Neural crest cell (in vitro differentiated cells): ENCODE measurements at places on chromosomes 2 and 18. TPM values are rescaled to one million over a fixed set of nuclear protein-coding genes. Genes with fewer than 3 reads are reported as not detected.

GRCh38 chr2:144681389-144681788, 161.5 kb upstream of the ZEB2 start:
- no peak for DNase-seq

DNA sequence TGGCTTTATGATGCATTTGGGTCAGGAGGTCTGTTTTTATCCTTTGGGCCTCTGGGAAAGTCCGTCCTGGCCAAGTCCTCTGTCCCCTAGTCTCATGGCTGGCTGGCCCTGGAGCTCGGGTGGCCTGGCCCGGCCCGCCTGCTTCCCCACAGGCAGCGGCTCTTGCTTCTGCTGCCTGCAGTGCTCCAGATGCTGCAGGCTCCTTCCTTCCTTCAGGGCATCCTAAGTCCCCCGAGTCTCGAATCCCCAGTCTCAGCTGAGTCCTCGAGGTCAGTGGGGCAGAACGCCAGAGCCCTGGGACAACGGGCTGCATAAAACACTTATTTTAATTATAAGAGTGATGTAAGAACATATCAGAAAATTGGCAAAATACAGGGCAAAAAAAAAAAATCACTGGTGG, 71.2 kb downstream of the HPCAL1 start:
- DNase-seq, result no peak

DNA sequence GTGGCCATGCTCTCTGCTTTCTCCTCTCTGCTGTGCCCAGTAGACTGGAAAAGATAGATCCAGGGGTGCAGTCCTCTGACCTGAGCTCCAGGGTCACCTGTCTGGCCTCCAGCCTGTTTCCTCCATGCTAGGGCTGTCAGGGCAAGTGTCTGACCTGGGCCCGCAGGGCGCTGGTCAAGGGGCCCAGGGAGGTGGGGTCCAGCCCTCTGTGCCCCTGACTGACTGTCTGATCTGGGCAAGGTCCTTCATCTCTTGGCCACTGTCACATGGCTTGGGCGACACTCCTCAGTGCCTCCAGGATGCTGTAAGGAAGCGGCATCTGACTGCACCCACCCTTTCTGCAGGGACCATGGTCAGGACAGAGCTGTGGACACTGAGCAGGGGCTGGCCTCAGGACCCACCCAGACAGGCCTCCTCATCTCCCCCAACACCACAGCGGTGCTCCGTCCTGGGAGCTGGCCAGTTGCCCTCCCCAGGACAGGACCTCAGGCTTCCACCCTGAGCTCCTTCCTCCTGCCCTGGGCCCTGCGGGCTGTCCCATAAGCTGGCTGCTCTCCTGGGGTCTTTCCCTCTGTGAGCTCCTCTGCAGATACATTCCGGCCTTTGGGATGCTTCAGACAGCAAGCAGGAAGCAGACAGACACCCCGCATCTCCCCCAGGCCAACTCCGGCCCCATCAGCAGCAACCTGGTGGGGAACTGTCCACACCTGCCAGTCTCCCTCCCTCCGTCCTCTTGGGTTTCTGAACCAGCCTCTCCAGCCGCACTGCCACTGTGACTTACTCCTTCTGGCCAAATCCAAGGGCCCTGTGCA, 21.2 kb upstream of the ALPI start:
- DNase-seq, result no peak

- no peak for DNase-seq
Observed at GRCh38 chr2:165811592-165812370, 17.7 kb upstream of the GALNT3 start.

DNA sequence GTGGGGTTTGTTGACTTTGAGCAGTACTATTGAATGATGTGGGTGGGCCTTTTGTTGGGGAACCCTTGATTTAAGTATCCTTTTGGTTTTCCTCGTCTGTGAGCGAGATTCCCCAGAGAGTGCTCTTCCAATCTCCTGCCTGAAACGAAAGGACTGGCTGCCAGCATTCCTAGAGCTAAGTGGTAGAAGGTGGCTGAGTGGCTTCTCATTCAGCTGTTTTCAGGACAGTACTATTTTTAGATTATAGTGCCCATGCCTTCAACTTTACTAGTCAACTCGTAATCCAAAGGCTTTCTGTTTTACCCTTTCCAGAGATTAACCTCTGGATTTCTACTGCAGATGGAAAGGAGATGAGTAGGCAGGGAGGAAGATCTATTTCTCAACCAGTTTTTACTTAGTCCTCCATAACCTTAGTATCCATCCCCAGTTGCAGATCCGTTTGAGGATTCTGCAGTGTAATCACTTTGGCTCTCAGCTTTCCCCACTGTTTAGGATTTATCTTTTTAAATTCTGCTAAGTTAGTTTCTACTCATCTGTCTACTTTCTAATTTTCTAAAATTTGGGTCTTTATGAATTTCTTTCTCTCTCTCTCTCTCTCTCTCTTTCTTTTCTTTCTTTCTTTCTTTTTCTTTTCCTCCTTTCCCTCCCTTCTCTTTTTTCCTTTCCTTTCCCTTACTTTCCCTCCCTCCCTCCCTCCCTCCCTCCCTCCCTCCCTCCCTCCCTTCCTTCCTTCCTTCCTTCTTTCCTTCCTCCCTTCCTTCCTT, 9.2 kb downstream of the SLC4A1AP start:
- no peak for DNase-seq

DNA sequence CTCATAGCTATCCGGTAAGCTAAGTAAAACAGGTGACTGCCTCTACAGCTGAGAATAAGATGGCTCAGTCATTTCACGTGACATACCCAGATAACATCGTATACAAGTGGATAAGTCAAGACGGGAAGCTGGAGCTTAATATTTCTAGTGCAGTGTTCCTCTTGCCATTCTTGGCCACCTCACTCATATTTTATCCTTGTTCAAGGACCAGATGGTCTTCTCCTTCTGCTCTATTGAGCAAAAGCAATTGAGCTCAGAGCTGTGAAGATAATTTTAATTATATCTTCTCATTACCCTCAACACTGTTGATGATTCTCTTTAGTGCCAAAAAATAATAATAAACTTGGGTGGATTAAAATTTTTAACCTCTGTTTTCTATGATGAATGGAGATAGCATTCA, 201.1 kb downstream of the DCC start:
- DNase-seq, result no peak

GRCh38 chr2:172072303-172072702, 13.0 kb upstream of the DLX1 start:
- DNase-seq, result no peak

DNA sequence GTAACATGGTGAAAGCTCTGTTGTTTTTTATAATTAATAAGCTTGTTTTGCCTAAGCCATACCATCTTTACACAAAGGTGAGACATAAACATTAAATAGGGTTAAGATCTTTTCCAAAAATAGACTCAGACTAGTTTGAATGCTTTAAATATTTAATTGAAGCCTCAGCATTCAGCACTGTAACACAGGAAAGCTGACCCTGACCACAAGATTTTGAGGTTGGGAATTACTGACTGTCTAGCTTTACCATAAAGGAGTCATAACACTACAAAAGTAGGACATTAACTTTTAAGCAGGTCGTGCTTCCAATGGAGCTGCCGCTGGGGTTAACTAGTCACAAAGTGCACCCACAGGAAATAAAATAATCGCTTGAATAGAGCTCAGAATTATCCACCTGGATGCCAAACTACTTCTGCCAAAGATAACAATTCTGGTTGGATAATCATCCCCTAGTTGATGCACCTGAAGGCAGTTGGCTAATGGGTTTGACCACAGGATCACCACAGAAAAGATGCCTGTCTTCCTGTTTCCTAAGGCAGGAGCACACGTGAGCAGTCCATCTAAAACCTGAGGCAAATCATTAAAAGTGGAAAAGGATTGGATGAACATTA, 106.2 kb downstream of the COBLL1 start:
- DNase-seq, result no peak

DNA sequence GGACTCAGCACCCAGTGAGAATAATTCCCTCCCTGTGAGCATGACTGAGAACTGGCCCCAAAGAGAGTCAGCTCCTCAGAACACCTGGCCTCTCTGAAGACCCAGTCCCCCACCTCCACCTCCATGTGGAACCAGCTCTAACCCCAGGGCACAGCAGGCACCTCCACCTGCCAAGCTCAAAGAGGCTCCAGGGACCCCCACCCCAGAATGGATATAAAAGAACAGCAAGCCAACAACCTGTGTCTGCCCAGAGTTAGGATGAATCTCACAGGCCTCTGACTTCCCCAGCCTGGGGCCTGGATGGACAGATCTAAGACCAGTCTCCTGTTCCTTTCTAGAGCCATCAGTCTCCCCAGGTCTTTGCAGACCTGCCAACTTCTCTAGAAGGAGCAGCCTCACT, 498.5 kb downstream of the EIPR1 start:
- DNase-seq, result no peak

GRCh38 chr2:165494573-165494972, 25.1 kb downstream of the CSRNP3 start:
- no peak for DNase-seq

DNA sequence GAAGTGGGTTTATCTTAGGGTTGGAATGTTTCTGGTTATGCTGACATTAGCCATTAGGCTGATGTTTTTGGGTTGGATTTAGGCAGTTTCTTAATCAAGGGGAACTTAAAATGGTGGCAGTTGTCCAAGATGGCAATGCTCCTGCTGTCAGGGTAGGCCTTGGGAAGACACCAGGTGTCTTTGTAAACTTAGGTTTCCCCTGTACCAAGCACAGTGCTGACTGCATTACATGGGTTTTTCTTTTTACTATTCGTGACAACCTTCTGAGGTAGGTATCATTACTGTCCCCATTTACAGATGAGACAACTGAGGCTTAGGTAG, 528 bp upstream of the ATG16L1 start:
- DNase-seq, result no peak

GRCh38 chr2:105497094-105497493, 98.2 kb upstream of the FHL2 start:
- no peak for DNase-seq

GRCh38 chr2:29492701-29493100, 377.5 kb downstream of the CLIP4 start:
- DNase-seq, result no peak

- no peak for DNase-seq
Observed at GRCh38 chr2:207830778-207831438, 61.2 kb upstream of the FZD5 start.

DNA sequence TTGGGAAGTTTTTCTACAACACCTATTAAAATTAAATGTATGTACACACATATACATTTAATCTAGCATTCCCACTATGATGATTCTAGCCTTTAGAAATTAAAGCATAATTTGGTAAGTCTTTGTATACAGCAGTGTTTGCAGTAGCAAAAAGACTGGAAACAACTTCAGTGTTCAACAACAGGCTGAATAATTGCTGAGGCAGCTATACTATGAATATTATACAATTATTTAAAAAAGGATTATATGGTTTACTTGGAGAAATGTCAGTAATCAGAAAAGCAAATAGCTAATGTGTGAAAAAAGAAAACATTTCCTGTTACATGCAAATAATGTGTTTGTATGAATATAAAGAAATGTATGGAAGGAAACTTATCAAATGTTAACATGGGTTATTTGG, 1.4 kb upstream of the ZNF638 start:
- no peak for DNase-seq

DNA sequence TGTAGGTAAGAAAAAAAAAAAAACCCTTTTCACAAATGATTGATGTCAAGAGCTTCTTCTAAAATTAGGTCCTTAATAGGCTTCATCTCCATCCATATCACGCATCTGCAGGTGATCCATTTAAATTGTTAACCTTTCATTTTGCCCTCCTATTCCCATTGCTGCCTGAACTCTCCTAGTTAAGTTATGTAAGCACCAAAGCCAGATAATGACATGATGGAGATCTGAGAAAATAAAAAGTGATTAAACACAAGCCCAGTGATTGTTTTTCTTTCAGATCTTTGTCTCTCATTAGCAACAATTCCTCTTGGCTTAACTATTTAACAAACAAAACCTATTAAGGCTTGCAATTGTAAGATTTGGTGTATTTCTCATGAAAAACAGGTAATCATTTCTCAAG, 20.0 kb downstream of the LANCL1 start:
- no peak for DNase-seq

Gene DYNAP
- total RNA-seq, result not detected in 2 replicates

DNA sequence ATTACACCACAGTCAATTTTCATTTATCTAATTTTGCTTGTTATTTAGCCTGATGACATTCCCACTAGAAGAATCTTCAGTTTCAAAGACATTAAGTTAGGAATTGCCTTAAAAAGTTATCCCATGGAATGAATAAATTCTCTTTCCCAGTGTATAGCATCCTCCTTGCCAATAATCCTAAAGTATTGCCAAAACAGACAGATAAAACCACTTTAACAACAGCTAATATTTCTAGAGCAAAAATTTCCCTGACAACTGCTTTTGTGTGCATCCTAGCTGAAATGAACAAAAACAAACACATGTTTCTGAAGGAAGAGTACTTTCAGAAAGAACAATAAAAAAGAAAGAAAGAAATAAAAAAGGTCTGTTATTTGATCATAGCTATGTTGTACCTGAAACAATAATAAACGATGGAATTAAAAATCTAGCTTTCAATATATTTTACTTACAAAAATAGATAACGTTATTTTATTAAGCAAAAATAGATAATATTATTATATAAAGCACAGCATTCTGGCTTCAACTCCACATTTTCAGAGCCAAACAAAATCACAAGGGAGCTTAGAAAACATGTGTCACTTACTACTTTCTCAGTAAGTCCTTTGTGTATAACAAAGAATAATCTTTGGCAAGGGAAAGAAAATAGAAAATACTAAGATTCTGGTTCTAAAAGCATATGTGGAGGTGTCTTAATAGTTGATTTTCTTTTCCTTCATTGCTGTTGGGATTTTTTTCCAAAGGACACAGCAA, 939.0 kb upstream of the CRIM1 start:
- no peak for DNase-seq

Gene LONRF2
- 5.0 and 5.2 TPM in 2 replicates for total RNA-seq

Gene C2orf78
- not detected in 2 replicates for total RNA-seq

- no peak for DNase-seq
Observed at GRCh38 chr2:85986121-85986520, 97.3 kb upstream of the ST3GAL5 start.

DNA sequence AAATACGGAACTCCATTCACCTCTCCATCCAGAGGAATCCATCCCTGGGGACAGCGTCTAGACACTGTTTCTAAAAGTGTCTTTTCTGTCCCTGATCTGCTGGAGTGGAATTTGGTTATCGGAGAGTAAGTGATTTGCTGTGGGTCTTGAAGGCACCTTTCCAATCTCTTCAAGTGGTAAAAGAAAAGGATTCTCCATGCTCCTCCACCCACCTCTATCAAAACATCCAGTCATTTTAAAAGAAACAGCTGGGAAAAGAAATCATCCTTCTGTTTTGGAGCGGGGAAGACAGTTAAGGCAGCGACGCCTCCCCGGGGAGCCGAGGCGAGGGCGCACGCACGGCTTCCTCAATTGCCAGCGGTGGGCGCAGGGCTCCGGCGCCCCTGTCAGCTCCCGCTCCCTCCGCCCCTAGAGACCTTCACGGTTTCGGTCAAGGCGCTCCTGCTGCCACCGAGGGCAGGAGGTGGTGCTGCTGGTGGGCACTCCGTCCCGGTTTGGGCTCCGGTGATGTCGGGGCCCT, 547 bp downstream of the SLC35F5 start:
- DNase-seq, result no peak

- no peak for DNase-seq
Observed at GRCh38 chr2:159156834-159157233, 129.7 kb downstream of the WDSUB1 start.

- DNase-seq, result no peak
Observed at GRCh38 chr2:90207454-90208058, 1516.1 kb downstream of the RPIA start.
